MCF 10A (cell line): ENCODE measurements at places on chromosomes 5 and 9. TPM values are rescaled to one million over a fixed set of nuclear protein-coding genes. Genes with fewer than 3 reads are reported as not detected.

DNA sequence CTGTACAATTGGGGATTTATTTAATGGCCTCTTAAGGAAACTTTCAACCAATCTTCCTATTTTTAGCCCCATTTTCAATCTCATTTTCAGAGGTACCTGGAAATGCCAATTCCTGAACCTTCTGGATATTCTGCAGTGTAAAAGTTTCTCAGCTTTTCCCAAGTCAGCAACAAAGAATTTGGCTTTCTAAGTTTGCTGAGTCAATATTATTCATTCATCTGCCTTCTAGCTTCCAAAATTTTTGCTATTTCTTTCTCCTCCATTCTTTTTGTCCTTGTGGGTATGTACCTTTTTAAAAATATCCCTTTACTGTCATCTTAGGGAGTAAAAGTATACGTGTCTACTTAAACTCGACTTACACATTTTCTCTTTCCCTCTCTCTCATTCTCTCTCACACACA is 25.7 kb downstream of the CETN3 start:
- H3K36me3 ChIP-seq: no peaks in the 10 kb centered on the region
- no peak overlapping the region for H3K4me3 ChIP-seq
- no peaks in the 10 kb centered on the region for H3K4me1 ChIP-seq
- peaks cover 14% of the 10 kb centered on the region for H3K27me3 ChIP-seq

DNA sequence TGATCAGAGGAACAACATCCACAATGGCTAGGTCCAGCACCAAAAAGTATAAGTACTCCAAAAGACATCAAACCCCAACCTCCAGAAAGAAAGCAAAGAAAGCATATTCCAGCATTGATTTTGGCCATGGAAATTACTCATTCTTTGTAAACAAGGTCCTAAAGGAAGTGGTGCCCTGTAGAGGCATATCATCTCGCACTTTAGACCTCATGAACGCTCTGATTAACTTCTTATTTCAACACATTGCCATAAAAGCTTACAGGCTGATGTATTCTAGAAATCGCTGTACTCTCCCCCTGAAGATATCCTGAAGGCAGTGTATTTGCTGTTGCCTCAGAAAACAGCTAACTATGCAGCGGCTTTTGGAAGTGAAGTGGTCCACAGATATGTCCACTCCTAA is 82.7 kb upstream of the TNPO1 start:
- no peaks in the 10 kb centered on the region for H3K36me3 ChIP-seq
- no peak overlapping the region for H3K4me3 ChIP-seq
- DNase-seq: no peak
- no peak overlapping the region for H3K27ac ChIP-seq

DNA sequence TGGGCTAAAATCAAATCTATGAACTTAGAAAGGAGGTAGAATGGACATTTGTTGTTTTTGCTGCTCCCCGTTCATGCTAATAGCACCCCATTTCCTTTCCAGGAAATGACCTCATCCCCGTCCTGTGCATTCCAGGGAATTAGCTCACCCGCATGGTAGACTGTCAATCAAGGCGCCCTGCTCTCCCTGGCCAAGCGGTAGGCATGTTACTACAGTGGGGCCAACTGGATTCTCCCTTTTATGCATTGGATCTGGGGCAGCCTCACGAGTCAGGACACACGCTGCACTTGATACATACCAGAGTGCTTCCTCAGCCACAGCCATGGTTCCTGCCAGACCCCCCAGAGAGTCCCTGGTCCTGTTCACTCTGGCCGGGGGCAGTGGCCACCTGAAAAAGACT is 111.0 kb upstream of the PTCH1 start:
- H3K27ac ChIP-seq: no peak overlapping the region
- H3K27me3 ChIP-seq: no peaks in the 10 kb centered on the region
- no peak overlapping the region for H3K4me3 ChIP-seq
- DNase-seq: peak; percentile 12
- H3K4me1 ChIP-seq: no peaks in the 10 kb centered on the region

DNA sequence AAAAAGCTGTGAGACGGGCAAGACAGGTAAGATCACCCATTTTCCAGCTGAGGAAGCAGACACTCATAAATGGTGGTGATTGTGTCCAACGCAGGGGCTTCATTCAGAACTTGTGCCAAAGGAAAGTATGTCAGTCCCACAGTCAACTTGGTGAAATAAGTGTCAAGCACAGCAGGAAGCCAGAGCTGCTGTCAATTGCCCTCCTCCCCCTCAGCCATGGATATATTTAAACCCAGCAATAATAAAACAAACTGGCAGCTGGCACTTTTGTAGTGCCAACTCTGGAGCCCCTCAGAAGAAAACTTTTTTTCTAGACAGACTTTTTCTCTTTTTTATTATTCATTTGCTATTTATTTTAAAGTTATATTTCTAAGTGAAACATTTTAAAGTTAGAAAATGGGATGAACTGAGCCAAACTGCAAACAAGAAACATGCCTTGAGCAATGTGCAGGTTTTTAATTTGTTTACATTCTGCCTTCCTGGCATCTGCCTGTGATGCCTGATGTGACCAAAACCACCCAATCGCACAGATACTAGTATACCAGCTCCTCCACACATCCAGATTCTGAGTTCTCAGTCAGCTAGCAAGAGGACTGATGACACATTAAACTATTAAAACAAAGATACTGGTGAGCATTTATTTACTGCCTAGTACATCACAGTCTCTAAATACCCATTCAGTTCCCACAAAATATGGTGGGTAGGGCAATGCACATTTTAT is 17.0 kb downstream of the DMAC1 start:
- no peaks in the 10 kb centered on the region for H3K27me3 ChIP-seq
- DNase-seq: no peak
- H3K4me3 ChIP-seq: no peak overlapping the region
- H3K4me1 ChIP-seq: no peaks in the 10 kb centered on the region

DNA sequence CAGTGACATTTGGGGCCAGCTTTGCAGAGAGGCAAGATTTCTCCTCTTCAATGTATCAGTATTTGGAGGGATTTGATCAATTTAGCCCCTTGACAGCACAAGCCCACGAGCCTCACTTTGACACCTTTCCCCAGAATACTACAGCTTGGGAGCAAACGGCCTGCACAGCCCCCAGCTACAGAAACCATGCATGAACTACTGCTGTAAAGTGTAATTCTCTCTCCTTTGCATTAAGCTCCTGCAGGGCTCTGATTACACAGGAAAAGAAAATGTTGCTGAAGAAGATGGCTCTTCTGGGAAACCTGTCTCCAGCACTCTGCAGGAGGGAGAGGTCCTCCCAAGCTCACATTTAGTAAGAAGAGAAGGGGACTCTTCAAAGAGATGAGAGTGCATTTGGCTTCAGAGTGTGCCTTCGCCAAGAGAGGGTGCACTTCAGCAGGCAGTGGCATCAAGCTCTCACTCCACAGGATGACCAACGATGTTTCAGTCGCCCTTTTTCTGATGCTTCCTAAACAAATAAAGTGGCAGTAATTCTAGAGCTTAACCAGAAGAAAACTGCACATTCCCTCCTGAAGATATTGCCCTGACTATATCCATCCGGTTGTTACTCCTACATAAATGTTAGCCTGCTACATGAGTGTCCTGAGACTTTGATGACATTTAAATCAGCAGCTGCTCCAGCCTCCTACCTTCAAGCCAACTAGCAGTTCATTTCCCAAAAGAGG is 272.2 kb downstream of the AUH start:
- H3K36me3 ChIP-seq: no peaks in the 10 kb centered on the region
- H3K4me3 ChIP-seq: no peak overlapping the region
- peak; percentile 67 for DNase-seq
- H3K27ac ChIP-seq: peak overlapping the region; percentile 12
- no peaks in the 10 kb centered on the region for H3K27me3 ChIP-seq

GRCh38 chr5:67875601-67876000 is 340.0 kb upstream of the PIK3R1 start:
- H3K4me1 ChIP-seq: peaks cover 27% of the 10 kb centered on the region
- H3K4me3 ChIP-seq: no peak overlapping the region
- H3K36me3 ChIP-seq: no peaks in the 10 kb centered on the region
- H3K27me3 ChIP-seq: no peaks in the 10 kb centered on the region
- DNase-seq: no peak

- H3K27me3 ChIP-seq: peaks cover 14% of the 10 kb centered on the region
- no peak overlapping the region for H3K4me3 ChIP-seq
- no peak overlapping the region for H3K27ac ChIP-seq
- no peaks in the 10 kb centered on the region for H3K4me1 ChIP-seq
These were observed 83.9 kb downstream of the NDFIP1 start for GRCh38 chr5:142192286-142193113.

GRCh38 chr9:76957258-76957657 is 51.3 kb upstream of the PRUNE2 start:
- no peaks in the 10 kb centered on the region for H3K4me1 ChIP-seq
- H3K27me3 ChIP-seq: peaks cover 15% of the 10 kb centered on the region
- no peak overlapping the region for H3K4me3 ChIP-seq
- no peaks in the 10 kb centered on the region for H3K36me3 ChIP-seq
- no peak overlapping the region for H3K27ac ChIP-seq

DNA sequence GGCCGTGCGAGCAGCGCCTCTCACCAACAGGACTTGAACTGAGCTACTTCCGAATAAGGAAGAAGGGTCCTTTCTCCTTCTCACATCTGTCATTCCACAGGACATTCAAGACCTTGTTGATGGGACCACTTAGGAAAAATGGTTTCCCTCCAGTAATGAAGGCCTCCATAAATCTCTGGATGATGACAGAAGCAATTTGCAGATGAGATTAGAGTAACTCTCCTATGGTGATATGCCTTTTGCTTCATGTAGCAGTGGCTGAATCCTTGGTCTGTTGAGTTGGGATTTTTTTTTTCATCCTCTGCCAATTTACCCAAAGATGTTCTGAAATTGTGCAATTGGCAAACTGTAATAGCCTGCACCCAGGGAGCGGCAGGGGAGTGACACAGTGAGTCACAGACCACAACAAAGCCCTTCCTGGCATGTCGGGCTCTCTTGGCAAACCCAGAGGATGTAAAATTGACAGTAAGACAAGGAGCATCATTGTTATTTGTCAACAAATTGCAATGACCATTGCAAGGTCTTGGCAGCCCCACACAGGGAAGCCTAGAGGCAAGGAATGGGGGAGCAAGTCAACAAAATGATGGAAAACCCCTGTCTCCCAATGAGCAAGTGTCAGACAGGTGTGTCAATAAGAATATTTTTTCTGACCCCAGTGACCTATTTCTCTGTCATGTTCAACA is 275.9 kb downstream of the ACTL7B start:
- H3K27ac ChIP-seq: no peak overlapping the region
- peak; percentile 96 for DNase-seq
- peaks cover 52% of the 10 kb centered on the region for H3K27me3 ChIP-seq
- no peak overlapping the region for H3K4me3 ChIP-seq
- H3K4me1 ChIP-seq: peaks cover 30% of the 10 kb centered on the region
- no peaks in the 10 kb centered on the region for H3K36me3 ChIP-seq

- peaks cover 6% of the 10 kb centered on the region for H3K36me3 ChIP-seq
- H3K4me1 ChIP-seq: peaks cover 33% of the 10 kb centered on the region
- DNase-seq: no peak
- no peaks in the 10 kb centered on the region for H3K27me3 ChIP-seq
- H3K27ac ChIP-seq: no peak overlapping the region
These were observed 53.1 kb downstream of the NXNL2 start for GRCh38 chr9:88587885-88588649.

DNA sequence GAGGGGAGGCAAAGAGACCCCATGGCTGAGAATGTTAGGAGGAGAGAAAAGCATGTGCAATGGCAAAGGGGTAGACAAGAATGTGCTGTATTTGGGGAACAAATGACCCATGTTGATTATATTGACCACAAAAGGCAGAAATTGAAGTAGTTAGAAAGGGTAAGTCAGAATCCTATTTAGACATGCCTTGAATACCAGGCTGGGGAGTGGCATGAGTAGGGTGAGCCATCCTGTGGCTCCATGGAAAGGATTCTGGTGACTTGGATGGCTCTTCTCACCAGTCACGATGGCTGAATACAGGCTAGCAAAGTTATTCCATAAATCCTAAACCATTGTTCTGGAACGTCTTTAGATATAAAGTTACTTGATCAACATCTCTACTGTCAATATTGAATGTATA is 73.4 kb upstream of the MEF2C start:
- no peak overlapping the region for H3K4me3 ChIP-seq
- H3K4me1 ChIP-seq: no peaks in the 10 kb centered on the region
- peaks cover 60% of the 10 kb centered on the region for H3K27me3 ChIP-seq
- DNase-seq: no peak

GRCh38 chr5:77761606-77762005 is 14.5 kb downstream of the TBCA start:
- no peak overlapping the region for H3K27ac ChIP-seq
- no peaks in the 10 kb centered on the region for H3K27me3 ChIP-seq
- peaks cover 27% of the 10 kb centered on the region for H3K4me1 ChIP-seq
- peaks cover 13% of the 10 kb centered on the region for H3K36me3 ChIP-seq
- DNase-seq: no peak

- DNase-seq: no peak
- H3K4me1 ChIP-seq: no peaks in the 10 kb centered on the region
- H3K36me3 ChIP-seq: no peaks in the 10 kb centered on the region
- no peak overlapping the region for H3K4me3 ChIP-seq
These were observed 28.2 kb downstream of the PSD2 start for GRCh38 chr5:139823757-139824355.

- no peaks in the 10 kb centered on the region for H3K4me1 ChIP-seq
- H3K27me3 ChIP-seq: no peaks in the 10 kb centered on the region
- no peak for DNase-seq
- peaks cover 96% of the 10 kb centered on the region for H3K36me3 ChIP-seq
These were observed 24.9 kb downstream of the IPPK start for GRCh38 chr9:92645041-92645440.

GRCh38 chr5:115461093-115461492 is 83.5 kb downstream of the FEM1C start:
- H3K36me3 ChIP-seq: no peaks in the 10 kb centered on the region
- H3K27me3 ChIP-seq: no peaks in the 10 kb centered on the region
- no peak for DNase-seq
- no peak overlapping the region for H3K4me3 ChIP-seq

GRCh38 chr5:96173366-96173765 is 211.7 kb upstream of the ELL2 start:
- H3K27me3 ChIP-seq: no peaks in the 10 kb centered on the region
- H3K36me3 ChIP-seq: no peaks in the 10 kb centered on the region
- H3K27ac ChIP-seq: no peak overlapping the region

DNA sequence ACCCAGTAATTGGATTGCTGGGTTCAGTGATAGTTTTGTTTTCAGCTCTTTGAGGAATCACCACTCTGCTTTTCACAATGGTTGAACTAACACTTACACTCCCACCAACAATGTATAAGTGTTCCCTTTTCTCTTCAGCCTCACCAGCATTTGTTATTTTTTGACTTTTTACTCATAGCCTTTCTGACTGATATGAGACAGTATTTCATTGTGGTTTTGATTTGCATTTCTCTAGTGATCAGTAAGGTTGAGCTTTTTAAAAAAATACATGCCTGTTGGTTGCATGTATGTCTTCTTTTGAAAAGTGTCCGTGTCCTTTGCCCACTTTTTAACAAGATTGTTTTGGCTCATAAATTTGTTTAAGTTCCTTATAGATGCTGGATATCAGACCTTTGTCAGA is 185.7 kb upstream of the CCNH start:
- H3K27ac ChIP-seq: no peak overlapping the region
- no peak for DNase-seq
- H3K4me1 ChIP-seq: no peaks in the 10 kb centered on the region
- H3K4me3 ChIP-seq: no peak overlapping the region

- DNase-seq: peak; percentile 3
- no peak overlapping the region for H3K27ac ChIP-seq
These were observed 212.5 kb downstream of the CFAP90 start for GRCh38 chr5:7638456-7638855.

Gene PLEKHG4B
- not detected in 2 replicates for total RNA-seq

Gene GRXCR2
- total RNA-seq: not detected in 2 replicates

Gene PAPPA
- 6.1 and 7.0 TPM in 2 replicates for total RNA-seq

Gene CD72
- 1.6 and 1.8 TPM in 2 replicates for total RNA-seq

Gene C9orf78
- total RNA-seq: 27.6 and 30.0 TPM in 2 replicates

Gene FBP2
- total RNA-seq: not detected in 2 replicates
